A549 treated with CpdA at 1 μM for 4 hours (cell line): ENCODE measurements at places on chromosomes 1 and 21. TPM values are rescaled to one million over a fixed set of nuclear protein-coding genes. Genes with fewer than 3 reads are reported as not detected.

VPS72 gene
- total RNA-seq = 44.8 to 61.9 TPM (median 47.4 TPM) in 5 replicates

FNDC7 gene
- total RNA-seq = 0.02 TPM in 1 of 5 replicates, not detected in the others

SV2A gene
- total RNA-seq = 0.06 to 0.14 TPM (median 0.11 TPM) in 5 replicates

FCRLB gene
- 1.2 to 1.9 TPM (median 1.7 TPM) in 5 replicates for total RNA-seq

KRTAP20-3 gene
- total RNA-seq = not detected in 5 replicates

AHCTF1 gene
- 21.1 to 37.7 TPM (median 28.0 TPM) in 5 replicates for total RNA-seq

TMEM63A gene
- 5.5 to 7.6 TPM (median 6.7 TPM) in 5 replicates for total RNA-seq

DCST1 gene
- 0.02 TPM in 1 of 5 replicates, not detected in the others for total RNA-seq

PADI3 gene
- total RNA-seq = 1.3 to 1.9 TPM (median 1.5 TPM) in 5 replicates

LSS gene
- total RNA-seq = 9.8 to 14.5 TPM (median 13.5 TPM) in 5 replicates

SPRR2G gene
- total RNA-seq = not detected in 5 replicates

CCDC181 gene
- 0.09 to 0.24 TPM (median 0.17 TPM) in 4 of 5 replicates, not detected in the other for total RNA-seq

ZNF697 gene
- 1.6 to 2.1 TPM (median 1.8 TPM) in 5 replicates for total RNA-seq

TNFRSF8 gene
- total RNA-seq = 0.07 to 0.10 TPM (median 0.09 TPM) in 4 of 5 replicates, not detected in the other

TP53BP2 gene
- 19.8 to 26.6 TPM (median 21.0 TPM) in 5 replicates for total RNA-seq

ERI3 gene
- 46.3 to 63.9 TPM (median 58.3 TPM) in 5 replicates for total RNA-seq

DNASE2B gene
- not detected in 5 replicates for total RNA-seq

PROK1 gene
- not detected in 5 replicates for total RNA-seq

OR2L8 gene
- not detected in 5 replicates for total RNA-seq

FCMR gene
- total RNA-seq = 3.9 to 6.6 TPM (median 3.9 TPM) in 5 replicates

CA14 gene
- not detected in 5 replicates for total RNA-seq

BRINP3 gene
- not detected in 5 replicates for total RNA-seq

LDLRAD2 gene
- 0.10 to 0.33 TPM (median 0.14 TPM) in 5 replicates for total RNA-seq

SLC30A10 gene
- total RNA-seq = 0.05 to 0.12 TPM (median 0.07 TPM) in 3 of 5 replicates, not detected in the others

GUCA2A gene
- 0.33 TPM in 1 of 5 replicates, not detected in the others for total RNA-seq

RIPK4 gene
- 11.2 to 14.7 TPM (median 12.2 TPM) in 5 replicates for total RNA-seq
